ENCODE measurements at places on chromosomes 12 and 14.
A peak's percentile ranks its signal among the peaks of the same experiment; 100 is the strongest.

DNA sequence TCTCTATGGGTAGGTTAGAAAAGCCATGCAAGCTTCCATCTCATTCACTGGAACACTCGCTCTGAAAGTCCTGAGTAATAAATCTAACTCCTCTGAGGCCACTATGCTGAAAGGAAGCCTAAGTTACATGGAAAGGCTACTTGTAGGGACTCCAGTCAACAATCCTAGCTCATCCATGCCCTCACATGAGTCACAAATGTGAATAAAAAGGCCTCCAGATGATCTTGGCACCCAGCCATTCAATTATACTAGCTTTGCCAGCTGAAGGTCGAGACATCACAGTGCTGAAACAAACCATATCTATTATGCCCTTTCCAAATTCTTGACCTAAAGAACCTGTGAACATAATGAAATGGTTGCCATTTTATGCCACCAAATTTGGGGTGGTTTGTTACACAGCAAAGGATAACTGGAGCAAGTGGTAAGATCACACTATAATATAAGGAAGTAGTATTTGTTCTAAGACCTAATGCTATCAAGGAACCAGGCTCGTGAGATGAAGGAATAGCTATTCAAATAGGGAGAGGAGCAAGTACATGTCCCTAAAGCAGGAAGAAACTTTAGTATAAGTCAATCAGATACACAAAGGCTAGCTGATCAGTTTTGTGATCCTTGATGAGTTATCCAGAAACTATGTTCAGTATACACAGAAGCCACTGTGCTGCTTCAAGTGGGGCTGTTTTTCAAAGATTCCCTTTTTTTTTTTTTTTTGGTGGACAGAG, 142.1 kb downstream of the MED13L start:
- DNase-seq, result peak; percentile 56

DNA sequence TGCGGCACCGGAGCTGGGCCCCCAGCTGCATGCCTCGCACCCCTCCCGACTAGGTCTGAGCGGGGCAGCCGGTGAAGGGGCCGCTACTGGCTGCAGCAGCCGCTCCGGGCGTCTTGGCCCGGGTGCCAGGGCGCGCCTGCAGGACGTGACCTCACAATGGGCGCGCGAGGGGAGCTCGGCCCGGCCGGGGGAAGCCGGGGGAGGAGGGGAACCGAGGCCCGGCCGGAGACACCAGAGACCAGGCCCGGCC, 353 bp downstream of the BAG5 start:
- no peak for DNase-seq

DNA sequence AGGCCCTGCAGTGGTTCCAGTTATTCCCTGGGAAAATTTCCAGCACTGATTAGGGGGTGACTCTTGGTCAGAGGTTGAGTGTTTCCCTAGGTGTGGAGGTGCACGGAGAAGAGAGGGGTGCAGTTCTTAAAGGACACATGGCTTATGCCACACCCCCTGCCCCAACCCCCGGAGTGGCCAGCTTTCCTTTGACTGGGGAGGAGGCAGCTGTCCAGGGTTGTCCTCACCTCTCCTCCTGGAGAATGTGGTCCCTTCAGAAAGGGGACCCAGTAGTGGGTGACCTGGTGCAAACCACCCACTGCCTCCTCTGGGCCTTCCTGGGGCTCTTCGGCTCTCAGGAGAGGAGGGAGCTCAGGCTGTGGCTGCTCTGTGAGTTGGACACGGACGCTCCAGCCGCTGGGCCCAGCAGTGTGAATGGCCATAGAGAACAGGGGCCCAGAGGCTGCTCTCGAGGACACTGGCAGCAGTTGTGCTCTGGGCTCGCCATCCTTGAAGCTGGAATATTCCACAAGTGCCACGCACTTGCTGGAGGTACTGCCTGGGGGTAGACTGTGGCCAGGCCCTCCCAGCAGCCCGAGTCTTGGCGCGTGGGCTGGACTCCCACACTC, 13.6 kb downstream of the PACS2 start:
- no peak for DNase-seq

DNA sequence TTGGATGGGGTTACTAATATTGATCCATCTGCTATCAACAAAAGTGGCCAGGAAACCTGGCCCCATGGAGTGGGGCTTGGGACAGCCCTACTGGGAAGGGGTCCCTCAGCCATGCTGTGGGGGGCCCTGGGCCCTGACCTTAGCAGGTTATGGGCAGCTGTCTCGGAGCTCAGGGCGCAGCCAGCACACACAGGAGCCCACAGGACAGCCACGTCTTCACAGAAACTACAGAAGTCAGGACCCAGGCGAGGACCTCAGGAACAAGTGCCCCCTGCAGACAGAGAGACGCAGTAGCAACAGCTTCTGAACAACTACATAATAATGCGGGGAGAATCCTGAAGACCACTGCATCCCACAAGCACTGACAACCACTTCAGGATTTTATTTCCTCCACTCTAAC, 11.9 kb upstream of the FKBP11 start:
- DNase-seq, result no peak

GRCh38 chr12:87233671-87234070, 795.5 kb downstream of the C12orf50 start:
- no peak for DNase-seq

DNA sequence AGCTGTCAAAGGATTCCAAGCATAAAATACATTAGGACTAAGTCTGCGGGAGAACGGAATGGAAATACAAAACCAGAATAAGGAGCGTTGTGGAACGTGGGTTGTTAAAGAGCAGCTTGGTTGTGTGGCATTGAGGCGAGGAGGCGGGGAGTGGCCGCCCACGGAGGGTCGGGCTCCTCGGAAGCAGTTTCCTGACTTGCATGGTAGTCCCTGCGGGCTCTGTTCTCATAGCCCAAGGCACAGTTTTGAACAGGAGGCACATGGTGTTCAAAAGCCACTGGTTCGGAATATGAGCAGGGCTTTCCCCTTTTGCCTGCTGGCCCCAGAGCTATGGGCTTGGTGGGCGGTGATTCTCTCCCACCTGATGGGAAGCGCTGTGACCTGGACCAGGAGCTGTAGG, 12.2 kb downstream of the DDX51 start:
- DNase-seq, result no peak

DNA sequence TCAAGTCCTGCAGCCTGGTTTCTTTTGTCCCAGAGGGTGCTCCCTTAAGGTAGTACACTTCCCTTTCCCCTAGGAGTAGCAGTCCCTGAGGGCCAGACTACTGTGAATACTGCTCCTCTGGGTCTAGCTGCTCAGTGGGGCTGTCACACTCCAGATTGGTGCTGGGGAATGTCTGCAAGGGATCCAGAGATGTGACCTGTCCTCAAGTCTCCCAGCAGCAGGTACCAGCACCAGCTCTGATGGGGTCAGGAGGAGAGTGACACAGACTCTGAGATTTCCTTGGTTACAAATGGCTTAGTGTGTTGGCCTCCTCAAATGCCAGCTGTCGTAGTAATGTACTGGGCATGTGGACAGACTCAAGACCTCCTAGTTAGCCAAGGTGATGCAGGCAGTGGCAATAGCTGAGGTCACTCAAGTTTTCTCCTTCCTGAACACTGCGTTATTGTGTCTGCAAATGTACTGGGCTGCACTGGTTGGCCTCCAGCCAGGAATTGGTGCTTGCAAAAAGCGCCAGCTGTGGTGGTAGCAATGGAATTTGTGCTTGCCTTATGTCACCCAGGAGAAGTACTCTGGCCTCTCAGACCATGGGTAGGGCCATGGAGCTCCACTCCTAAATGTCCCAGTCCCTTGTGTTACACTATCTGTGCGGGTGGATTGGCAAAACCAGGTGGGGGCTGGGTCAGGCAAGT, 36.4 kb upstream of the AEBP2 start:
- DNase-seq, result peak; percentile 78

- DNase-seq, result no peak
These were observed 106.4 kb downstream of the GPR135 start for GRCh38 chr14:59358784-59359183.

GRCh38 chr12:113366827-113367226, 8.4 kb downstream of the PLBD2 start:
- DNase-seq, result no peak
